Breast epithelium (tissue), 4 donors: ENCODE measurements at places on chromosomes 3 and 15. TPM values are rescaled to one million over a fixed set of nuclear protein-coding genes. Genes with fewer than 3 reads are reported as not detected.

The ZMYND10 gene
- 0.32 TPM for total RNA-seq

The SERPINI1 gene
- 4.3 TPM for total RNA-seq

The CHRNA3 gene
- total RNA-seq = 0.48 TPM

The GXYLT2 gene
- total RNA-seq = 15.4 TPM

The GOLGA6L25 gene
- not detected for total RNA-seq

The FOXL2NB gene
- total RNA-seq = 0.33 TPM

DNA sequence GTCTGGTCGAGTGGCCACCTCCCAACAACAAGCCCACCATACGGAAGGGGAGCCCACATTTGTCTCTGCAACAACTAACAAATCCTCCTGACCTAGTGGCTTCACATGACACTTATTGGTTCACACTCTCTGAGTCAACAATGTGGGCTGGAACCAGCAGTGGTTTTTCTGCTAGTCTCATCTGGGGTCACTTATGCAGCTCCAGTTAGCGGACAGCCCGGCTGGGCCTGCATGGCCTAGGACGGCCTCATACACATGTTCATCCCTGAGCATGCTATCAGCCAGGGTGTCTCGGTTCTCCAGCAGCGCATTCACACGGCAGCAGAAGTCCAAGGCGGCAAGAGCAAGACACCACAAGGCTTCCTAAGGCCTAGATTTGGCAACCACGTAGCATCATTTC lies 281.7 kb downstream of the XXYLT1 start:
- no peaks in the 10 kb centered on the region for H3K27me3 ChIP-seq
- DNase-seq = no peak
- no peaks in the 10 kb centered on the region for H3K36me3 ChIP-seq
- H3K4me1 ChIP-seq = no peaks in the 10 kb centered on the region

- no peak overlapping the region for H3K27ac ChIP-seq
- no peak overlapping the region for H3K4me3 ChIP-seq
- H3K27me3 ChIP-seq = no peaks in the 10 kb centered on the region
- DNase-seq = no peak
Observed at GRCh38 chr3:57855943-57856342, 99.8 kb downstream of the SLMAP start.

DNA sequence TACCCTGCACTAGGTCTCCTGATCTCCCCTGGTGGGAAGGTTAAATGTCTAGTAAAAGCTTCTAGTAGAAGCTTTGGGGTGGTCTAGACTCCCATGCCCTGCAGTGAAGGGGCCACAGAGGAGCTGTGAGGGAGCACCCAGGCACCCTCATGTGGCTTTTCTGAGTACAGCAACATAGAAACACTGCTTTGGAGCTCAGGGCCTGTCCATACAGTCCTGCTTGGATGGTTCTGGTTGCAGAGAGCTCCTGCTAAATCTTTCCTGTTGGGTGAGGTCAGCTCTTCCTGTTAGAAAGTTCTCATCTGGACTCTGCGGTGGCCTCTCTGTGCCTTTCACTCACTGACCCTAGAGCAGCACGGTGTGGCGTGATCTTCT lies 47.8 kb downstream of the GPD1L start:
- no peaks in the 10 kb centered on the region for H3K27me3 ChIP-seq
- no peak overlapping the region for H3K4me3 ChIP-seq
- H3K36me3 ChIP-seq = no peaks in the 10 kb centered on the region
- no peaks in the 10 kb centered on the region for H3K4me1 ChIP-seq
- H3K27ac ChIP-seq = no peak overlapping the region

- no peaks in the 10 kb centered on the region for H3K36me3 ChIP-seq
- no peak overlapping the region for H3K27ac ChIP-seq
Observed at GRCh38 chr3:50486219-50486888, 17.1 kb downstream of the CACNA2D2 start.

- H3K27me3 ChIP-seq = no peaks in the 10 kb centered on the region
- H3K4me3 ChIP-seq = no peak overlapping the region
- H3K36me3 ChIP-seq = no peaks in the 10 kb centered on the region
- no peaks in the 10 kb centered on the region for H3K4me1 ChIP-seq
Observed at GRCh38 chr3:159751146-159751545, 237.5 kb upstream of the IL12A start.

DNA sequence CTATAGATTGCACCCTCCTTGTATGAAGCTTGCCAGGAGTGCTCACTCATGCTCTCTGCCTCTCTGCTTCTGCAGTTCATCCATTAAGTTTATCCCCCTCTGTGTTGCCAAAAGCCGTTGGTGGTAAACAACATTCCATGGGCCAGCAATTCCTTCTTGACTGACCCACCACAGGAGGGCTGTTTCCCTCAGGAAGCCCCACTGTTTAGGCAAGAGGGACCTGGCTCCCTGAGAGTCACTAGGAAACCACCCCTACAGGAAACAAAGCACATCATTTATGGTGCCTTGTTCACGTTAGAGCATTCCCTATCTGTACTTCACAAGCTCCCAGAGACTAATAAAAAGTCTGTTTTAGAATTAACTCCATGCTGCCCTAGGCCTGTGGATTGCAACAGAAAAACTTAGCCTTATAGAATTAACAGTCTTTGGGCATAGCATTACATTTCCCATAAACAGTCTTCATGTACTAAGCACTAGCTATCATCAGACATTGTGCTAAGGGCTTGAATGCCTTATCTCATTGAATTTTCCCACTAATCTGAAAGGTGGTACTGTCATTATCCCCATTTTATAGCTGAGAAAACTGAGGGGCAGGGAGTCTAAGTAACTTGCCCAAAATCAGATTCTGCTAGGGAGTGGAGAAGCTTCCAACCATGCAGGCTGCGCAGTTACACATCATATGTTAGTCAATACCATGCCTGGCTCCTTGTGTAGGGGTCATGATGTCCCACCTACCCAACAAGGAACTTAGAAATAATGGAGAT lies 149.9 kb downstream of the SHQ1 start:
- no peak overlapping the region for H3K27ac ChIP-seq
- no peaks in the 10 kb centered on the region for H3K4me1 ChIP-seq
- no peaks in the 10 kb centered on the region for H3K27me3 ChIP-seq
- H3K4me3 ChIP-seq = no peak overlapping the region
- DNase-seq = no peak

GRCh38 chr3:161443921-161444693 lies 52.5 kb upstream of the OTOL1 start:
- H3K27me3 ChIP-seq = no peaks in the 10 kb centered on the region
- DNase-seq = no peak
- H3K4me1 ChIP-seq = no peaks in the 10 kb centered on the region
- H3K27ac ChIP-seq = no peak overlapping the region

GRCh38 chr3:48425281-48425812 lies 4.5 kb downstream of the PLXNB1 start:
- H3K4me3 ChIP-seq = peak overlapping the region; percentile 95
- H3K27me3 ChIP-seq = no peaks in the 10 kb centered on the region
- DNase-seq = no peak
- peak overlapping the region; percentile 74 for H3K27ac ChIP-seq
- H3K36me3 ChIP-seq = no peaks in the 10 kb centered on the region

DNA sequence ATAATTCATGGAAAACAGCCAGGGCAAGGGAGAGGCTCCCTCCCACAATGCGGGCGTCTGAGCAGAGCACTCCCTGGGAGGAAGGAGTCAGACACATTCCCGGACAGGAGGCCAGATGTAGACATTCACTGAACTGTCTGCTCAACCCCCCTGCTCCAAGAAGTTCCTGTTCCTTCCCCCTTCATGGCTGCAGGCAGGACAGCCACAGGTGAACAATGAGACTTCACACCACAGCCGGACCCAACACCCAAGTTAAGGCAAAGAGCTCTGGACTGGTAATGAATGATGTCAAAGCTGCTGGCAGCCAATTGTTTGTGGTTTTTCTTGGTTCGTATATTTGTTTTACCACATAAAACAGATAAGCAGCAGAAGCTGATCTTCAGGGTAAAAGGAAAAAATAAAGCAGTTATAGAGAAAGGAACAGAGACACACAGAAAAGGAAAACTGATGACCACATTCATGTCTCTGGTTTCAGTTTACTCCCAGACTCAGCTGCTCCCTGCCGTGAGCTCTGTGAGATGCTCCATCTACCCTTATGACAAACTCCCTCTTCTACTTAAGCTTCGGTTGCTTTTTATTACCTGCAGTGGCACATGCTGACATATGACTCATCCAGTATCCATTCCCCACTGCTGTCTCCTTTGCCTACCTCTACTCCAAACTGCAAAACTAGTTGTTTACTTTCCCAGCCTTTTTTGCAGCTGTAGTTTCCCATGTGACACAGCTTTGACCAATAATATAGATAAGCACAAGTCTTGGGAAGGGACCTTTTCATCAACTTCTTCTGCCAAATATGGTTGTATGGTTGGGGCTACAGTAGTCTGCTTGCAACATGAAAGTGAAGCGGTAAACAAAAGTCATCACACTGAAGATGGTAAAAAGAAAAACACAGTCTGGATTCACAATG lies 33.1 kb downstream of the DZIP1L start:
- DNase-seq = no peak
- no peak overlapping the region for H3K27ac ChIP-seq
- no peaks in the 10 kb centered on the region for H3K36me3 ChIP-seq
- H3K27me3 ChIP-seq = no peaks in the 10 kb centered on the region
- H3K4me3 ChIP-seq = no peak overlapping the region
- no peaks in the 10 kb centered on the region for H3K4me1 ChIP-seq

- no peaks in the 10 kb centered on the region for H3K36me3 ChIP-seq
- DNase-seq = no peak
- no peaks in the 10 kb centered on the region for H3K4me1 ChIP-seq
- H3K27me3 ChIP-seq = no peaks in the 10 kb centered on the region
Observed at GRCh38 chr3:71754610-71755253, 1.1 kb downstream of the GPR27 start.

GRCh38 chr3:165854696-165855095 lies 17.5 kb upstream of the BCHE start:
- H3K36me3 ChIP-seq = no peaks in the 10 kb centered on the region
- H3K27me3 ChIP-seq = no peaks in the 10 kb centered on the region
- no peak overlapping the region for H3K27ac ChIP-seq
- H3K4me1 ChIP-seq = no peaks in the 10 kb centered on the region
- H3K4me3 ChIP-seq = no peak overlapping the region
- DNase-seq = no peak

GRCh38 chr3:78812166-78812565 lies 955.6 kb downstream of the ROBO1 start:
- H3K36me3 ChIP-seq = no peaks in the 10 kb centered on the region
- H3K27ac ChIP-seq = no peak overlapping the region
- H3K27me3 ChIP-seq = no peaks in the 10 kb centered on the region
- DNase-seq = no peak
- no peaks in the 10 kb centered on the region for H3K4me1 ChIP-seq

DNA sequence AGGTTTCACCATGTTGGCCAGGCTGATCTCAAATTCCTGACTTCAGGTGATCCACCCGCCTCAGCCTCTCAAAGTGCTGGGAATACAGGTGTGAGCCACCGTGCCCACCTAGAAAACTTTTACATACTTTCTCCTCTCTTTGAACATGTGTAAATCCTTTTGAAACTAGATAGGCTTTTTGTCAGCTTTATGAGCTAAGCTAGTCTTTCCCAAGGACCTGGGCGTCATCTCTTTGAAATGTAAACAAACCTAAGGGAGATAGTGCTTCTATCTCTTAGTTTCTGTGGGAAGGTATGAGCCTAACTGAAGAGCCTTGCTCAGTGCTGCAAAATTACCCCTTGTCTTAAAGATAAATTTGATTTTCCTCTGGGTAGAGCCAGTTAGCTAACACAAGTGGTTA lies 4.8 kb downstream of the CX3CR1 start:
- no peaks in the 10 kb centered on the region for H3K4me1 ChIP-seq
- DNase-seq = no peak
- H3K27ac ChIP-seq = no peak overlapping the region
- no peaks in the 10 kb centered on the region for H3K27me3 ChIP-seq
- no peaks in the 10 kb centered on the region for H3K36me3 ChIP-seq

DNA sequence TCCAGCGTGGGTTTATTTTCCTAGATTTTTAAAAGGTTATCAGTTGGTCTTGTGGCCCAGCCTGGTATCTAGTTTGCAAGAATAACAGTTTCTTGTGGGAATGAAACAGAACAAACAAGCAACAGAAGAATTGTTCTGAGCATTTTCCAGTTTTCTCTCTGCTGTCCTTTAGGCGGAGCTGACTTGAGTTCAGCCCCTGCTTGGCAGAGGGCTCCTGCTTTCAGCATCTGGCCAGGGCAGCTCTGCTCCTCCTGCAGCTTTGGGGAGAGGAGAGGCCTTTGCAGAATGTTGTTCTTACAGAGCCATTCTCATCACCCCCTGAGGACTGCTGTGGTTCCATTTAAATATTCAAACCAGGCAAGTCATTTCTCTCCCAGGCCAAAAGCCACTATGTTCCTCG lies 117.7 kb downstream of the ALDH1A2 start:
- H3K27me3 ChIP-seq = no peaks in the 10 kb centered on the region
- H3K4me3 ChIP-seq = no peak overlapping the region
- no peaks in the 10 kb centered on the region for H3K4me1 ChIP-seq
- no peak overlapping the region for H3K27ac ChIP-seq
- no peaks in the 10 kb centered on the region for H3K36me3 ChIP-seq

GRCh38 chr3:52873433-52874159 lies 23.8 kb downstream of the STIMATE start:
- DNase-seq = no peak
- H3K27me3 ChIP-seq = no peaks in the 10 kb centered on the region
- H3K4me1 ChIP-seq = no peaks in the 10 kb centered on the region
- H3K27ac ChIP-seq = no peak overlapping the region
- H3K36me3 ChIP-seq = no peaks in the 10 kb centered on the region
- no peak overlapping the region for H3K4me3 ChIP-seq

DNA sequence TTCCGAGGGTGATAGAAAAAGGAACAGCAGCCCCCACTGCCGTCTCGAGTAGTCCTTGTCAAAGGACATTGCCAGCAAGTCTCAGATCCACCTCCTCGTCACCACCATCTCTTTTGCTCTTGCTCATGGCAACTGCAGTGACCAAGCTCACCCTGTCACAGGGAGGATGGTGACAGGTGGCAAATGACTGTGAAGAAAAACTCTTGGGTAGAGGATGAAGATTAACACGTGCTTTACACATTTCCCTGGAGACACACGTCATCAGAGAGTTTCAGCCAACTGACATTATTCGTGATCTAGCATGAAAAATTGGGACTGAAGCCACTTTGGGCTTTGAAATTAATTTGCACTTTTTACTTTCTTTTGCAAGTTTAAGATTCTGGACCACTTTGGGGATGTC lies 174.3 kb downstream of the EBLN2 start:
- H3K4me1 ChIP-seq = no peaks in the 10 kb centered on the region
- H3K4me3 ChIP-seq = no peak overlapping the region
- no peak overlapping the region for H3K27ac ChIP-seq
- H3K27me3 ChIP-seq = no peaks in the 10 kb centered on the region

GRCh38 chr3:84836961-84837360 lies 121.8 kb upstream of the CADM2 start:
- no peaks in the 10 kb centered on the region for H3K36me3 ChIP-seq
- peak; percentile 75 for DNase-seq
- H3K27me3 ChIP-seq = no peaks in the 10 kb centered on the region

GRCh38 chr15:43939070-43939469 lies 112.3 kb downstream of the WDR76 start:
- H3K4me3 ChIP-seq = no peak overlapping the region
- H3K4me1 ChIP-seq = no peaks in the 10 kb centered on the region
- no peak overlapping the region for H3K27ac ChIP-seq
- H3K36me3 ChIP-seq = no peaks in the 10 kb centered on the region
- DNase-seq = no peak

- H3K4me3 ChIP-seq = no peak overlapping the region
- no peaks in the 10 kb centered on the region for H3K36me3 ChIP-seq
Observed at GRCh38 chr3:188158731-188159310, 4.9 kb downstream of the LPP start.

- no peaks in the 10 kb centered on the region for H3K36me3 ChIP-seq
- H3K4me3 ChIP-seq = no peak overlapping the region
- H3K4me1 ChIP-seq = no peaks in the 10 kb centered on the region
- H3K27me3 ChIP-seq = no peaks in the 10 kb centered on the region
- H3K27ac ChIP-seq = no peak overlapping the region
Observed at GRCh38 chr3:22122567-22122966, 371.6 kb upstream of the ZNF385D start.

- no peaks in the 10 kb centered on the region for H3K36me3 ChIP-seq
- no peak overlapping the region for H3K4me3 ChIP-seq
- no peaks in the 10 kb centered on the region for H3K4me1 ChIP-seq
- DNase-seq = no peak
Observed at GRCh38 chr15:89502867-89503595, 6.6 kb upstream of the RHCG start.
